ENCODE measurements at places on chromosomes 12 and 14. TPM values are rescaled to one million over a fixed set of nuclear protein-coding genes. Genes with fewer than 3 reads are reported as not detected.

- DNase-seq = no peak
These were observed 112.6 kb downstream of the CALM1 start for GRCh38 chr14:90509403-90509802.

GRCh38 chr14:67738740-67739504 lies 37.2 kb downstream of the RDH12 start:
- DNase-seq = peak; percentile 78

DNA sequence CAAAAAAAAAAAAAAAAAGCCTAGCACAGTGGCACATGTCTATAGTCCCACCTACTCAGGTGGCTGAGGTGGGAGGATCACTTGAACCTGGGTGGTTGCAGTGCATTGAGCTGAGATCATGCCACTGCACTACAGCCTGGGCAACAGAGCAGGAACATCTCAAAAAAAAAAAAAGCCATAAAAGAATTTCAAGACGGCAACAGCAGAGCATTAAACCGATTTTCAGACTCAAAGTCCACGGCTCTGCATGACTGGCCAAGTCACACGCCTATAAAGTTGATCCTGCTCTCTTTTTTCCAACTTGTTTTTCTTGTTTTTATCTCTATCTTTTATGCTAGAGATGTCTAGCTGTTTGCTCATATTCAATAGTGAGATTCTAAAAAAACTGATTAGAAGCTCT lies 45.3 kb downstream of the FBXO34 start:
- no peak for DNase-seq

- DNase-seq = no peak
These were observed 3.7 kb upstream of the COX8C start for GRCh38 chr14:93343266-93343665.

GRCh38 chr12:97375310-97375709 lies 87.3 kb upstream of the RMST start:
- DNase-seq = no peak

The FAM222A gene
- total RNA-seq = 3.3 TPM

DNA sequence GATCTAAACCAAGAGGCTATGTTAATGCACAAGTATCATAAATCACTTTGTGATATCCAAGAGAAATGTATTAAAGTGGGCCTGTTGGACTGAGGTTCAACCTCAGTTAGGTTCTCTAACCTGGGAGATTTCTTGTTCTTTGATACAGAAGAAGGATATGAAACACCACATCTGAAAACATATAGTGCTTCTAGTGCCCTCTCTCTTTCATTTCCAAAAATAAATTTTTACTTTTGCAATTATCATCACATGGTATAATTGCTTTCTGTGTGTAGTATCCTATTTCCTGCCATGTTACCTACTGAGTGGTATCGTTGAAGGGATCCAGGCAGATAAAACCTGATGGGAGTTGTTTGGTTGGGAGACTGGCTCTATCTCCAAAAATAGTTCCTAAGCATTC lies 264.9 kb downstream of the CCER1 start:
- DNase-seq = no peak

DNA sequence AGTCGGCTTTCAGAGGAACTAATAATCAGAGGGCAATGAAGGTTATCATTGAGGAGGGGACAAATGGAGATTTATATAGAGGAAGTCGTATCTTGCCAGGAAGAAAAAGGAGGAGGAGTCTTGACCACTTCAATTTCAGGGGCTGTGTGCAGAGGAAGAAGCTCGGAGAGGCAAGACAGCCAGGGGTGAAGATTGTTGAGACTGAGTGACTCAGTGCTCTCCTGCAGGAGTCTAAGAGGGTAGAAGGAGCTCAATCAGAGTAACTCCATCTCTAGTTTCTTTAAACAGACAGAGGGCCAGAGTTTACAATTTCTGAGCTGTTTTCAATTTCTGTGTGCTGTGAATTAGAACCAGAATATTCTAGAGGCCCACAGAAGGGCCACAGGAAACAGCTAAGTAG lies 439.3 kb upstream of the PRICKLE1 start:
- no peak for DNase-seq

DNA sequence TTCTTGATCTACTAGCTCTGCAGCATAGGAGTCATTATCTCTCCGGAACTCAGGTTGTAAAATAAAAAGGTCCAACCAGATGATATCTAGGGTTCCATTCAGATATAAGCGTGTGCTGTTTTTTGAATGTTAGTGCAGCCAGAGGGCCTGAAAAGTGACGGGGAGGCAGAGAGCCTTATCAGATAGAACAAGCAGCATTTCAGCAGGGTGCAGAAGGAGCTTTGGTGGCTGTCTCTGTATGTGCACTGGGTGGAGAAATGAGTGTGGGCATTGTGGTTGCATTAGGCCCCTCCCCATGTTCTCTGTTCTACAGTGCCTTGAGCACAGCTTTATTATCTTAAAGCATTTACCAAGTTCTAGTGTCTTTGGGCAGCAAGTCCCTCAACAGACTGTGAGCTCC lies 275.1 kb downstream of the NRXN3 start:
- DNase-seq = no peak

DNA sequence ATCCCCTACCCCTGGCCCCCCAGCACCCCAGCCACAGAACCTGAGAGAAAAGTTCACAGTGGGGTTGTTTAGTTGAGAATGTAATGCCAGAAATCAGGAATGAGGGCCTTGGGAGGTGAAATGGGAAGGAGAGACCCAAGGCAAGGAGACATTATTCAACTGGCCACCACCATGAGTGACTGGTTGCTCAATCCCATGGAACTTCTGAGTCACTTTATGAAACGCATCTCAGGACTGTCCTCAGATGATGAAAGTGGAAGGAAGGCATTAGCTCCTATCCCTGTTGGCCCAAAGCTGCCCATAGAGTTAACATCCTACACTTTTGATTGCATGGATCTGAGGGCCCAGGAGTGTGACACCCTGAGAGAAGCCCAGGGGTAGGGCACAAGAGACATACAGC lies 25.4 kb upstream of the TCL1A start:
- no peak for DNase-seq

GRCh38 chr12:132287391-132288238 lies 41.8 kb downstream of the GALNT9 start:
- no peak for DNase-seq

DNA sequence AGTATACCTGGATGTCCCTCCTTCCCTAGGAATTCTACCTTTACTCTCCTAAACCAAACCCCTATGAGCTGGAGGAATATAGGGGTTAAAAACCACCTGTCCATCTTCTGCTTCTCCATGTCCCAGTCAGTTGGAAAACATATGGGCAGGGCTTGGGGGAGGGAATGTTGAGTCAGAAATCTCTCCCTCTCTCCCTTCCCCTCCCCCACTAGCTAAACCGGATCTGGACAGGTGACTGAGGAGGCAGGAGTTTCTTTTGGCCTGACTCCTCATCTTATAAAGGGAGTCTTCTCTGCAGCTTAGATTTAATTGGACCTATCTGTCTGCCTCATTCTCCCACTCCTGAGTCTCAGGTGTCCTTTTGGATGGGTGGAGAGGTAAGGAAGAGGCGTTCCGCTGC lies 6.1 kb downstream of the ERBB3 start:
- DNase-seq = no peak

DNA sequence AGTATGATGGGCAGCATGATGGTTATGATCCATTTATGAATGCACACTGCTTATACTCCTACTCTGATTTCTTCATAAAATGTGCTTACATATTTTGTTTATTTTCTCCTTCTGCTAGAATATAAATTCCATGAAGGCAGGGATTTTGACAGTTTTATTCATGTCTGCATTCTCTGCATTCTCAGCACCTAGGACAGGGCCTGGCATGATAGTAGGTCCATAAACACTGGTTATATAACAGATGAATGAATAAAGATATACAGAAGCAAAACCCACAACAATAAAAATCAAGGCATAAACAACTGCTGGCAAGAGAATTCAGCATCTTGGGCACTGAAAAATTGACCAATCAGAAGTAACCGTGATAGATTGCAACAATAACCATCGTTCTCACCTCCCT lies 115.4 kb downstream of the WIF1 start:
- no peak for DNase-seq

- no peak for DNase-seq
These were observed 104.1 kb downstream of the SLC35F4 start for GRCh38 chr14:57761800-57762199.

DNA sequence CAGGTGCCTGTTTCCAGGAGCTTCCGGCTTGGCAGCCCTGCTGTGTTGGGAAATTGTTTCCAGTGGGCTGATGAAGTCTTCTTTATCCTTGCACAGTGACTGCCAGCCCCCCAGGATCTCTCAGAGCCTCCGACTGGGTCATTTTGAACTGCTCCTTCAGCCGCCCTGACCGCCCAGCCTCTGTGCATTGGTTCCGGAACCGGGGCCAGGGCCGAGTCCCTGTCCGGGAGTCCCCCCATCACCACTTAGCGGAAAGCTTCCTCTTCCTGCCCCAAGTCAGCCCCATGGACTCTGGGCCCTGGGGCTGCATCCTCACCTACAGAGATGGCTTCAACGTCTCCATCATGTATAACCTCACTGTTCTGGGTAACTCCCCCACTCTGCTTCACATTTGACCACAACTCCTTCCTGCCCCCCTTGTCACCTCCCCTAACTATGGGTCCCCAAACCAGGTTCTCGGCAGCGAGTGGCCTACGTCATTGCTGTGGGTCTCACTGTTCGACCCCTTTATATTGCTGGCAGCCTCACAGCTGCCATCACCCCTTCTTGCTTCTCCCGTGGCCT lies 2.3 kb downstream of the LAG3 start:
- DNase-seq = no peak

DNA sequence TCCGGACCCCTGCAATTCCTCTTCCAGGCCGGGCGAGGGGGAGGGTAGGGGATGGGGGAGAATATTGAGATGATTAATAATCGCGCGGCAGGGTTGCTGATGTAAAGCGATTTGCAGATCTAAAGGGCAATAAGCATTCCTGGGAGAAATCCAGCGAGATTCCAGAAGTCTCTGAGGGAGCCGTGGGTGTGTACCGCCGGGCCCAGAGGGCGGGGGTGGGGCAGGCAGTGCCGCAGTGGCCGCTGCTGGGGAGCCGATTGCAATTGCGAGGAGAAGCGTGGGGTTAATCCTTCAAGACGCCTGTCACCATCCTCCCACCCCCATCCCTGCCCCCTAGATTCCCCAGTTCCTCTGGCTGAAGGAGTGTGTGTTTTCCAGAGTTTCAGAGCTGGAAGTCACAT lies 16.4 kb downstream of the FOS start:
- peak; percentile 89 for DNase-seq

The DNAH10 gene
- total RNA-seq = not detected

The KCNJ8 gene
- total RNA-seq = 27.8 TPM

DNA sequence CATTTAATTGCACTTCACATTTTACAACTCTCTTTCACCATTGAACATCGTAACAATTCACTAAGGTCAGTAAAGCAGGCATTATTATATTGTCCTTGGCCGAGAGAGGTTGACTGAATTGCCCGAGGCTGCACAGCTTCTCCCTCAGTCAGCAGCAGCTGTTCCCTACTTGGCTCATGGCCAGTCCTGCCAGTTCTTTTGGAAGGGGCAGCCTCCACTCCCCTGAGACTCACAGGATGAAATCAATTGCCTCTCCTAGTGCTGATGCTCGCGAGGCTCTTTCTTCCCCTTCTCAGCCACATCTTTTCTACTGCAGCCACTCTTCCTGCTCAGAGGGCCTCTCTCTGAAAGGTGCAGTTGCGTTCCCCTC lies 79.9 kb upstream of the KCNA1 start:
- DNase-seq = no peak

GRCh38 chr12:105338966-105339365 lies 8.5 kb downstream of the C12orf75 start:
- DNase-seq = no peak

DNA sequence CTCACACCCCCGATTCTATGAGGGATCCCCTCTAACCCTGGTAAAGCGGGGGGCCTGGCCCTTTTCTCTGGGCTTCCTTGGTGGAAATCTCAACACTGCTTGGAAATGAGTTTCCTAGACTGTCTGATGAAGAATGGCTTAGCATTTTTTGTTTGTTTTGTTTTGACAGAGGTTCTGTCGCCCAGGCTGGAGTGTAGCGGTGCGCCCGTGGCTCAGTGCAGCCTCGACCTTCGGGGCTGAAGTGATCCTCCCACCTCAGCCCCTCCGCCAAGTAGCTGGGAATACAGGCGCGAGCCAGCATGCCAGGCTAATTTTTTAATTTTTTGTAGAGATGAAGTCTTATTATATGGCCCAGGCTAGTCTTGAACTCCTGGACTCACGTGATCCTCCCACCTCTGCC lies 30.3 kb downstream of the TC2N start:
- no peak for DNase-seq

The SLC8A3 gene
- total RNA-seq = not detected

The BHLHE41 gene
- total RNA-seq = 2.9 TPM

GRCh38 chr12:101474711-101475386 lies at the start of gene SPIC:
Gene SPIC (plus strand): TSS chr12:101475336. CDS start chr12:101476905, 1,569 bp downstream.
- no peak for DNase-seq

The PRPH gene
- total RNA-seq = not detected

The C14orf39 gene
- 7.9 TPM for total RNA-seq

The PLEKHH1 gene
- total RNA-seq = 15.0 TPM

DNA sequence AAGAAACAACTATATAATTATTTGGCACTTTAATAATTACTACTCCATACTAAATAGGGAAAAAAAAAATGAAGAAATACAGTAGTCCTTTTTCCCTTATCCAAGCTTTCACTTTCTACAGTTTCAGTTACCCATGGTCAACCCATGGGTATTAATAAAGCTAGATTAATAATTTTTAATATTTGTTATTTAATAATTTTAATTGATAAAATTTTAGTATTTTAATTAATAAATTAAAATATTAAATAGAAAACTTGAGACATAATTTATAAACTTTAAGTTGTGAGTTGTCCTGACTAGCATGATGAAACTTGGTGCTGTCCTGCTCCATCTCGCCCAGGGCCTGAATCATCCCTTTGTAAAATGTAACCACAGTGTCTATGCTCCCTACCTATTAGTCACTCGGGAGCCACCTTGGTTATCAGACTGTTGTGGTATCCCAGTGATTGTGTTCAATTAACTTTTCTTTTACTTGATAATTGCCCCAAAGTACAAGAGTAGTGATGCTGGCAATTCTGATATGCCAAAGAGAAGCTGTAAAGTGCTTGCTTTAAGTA lies 71.8 kb downstream of the PAWR start:
- DNase-seq = no peak

DNA sequence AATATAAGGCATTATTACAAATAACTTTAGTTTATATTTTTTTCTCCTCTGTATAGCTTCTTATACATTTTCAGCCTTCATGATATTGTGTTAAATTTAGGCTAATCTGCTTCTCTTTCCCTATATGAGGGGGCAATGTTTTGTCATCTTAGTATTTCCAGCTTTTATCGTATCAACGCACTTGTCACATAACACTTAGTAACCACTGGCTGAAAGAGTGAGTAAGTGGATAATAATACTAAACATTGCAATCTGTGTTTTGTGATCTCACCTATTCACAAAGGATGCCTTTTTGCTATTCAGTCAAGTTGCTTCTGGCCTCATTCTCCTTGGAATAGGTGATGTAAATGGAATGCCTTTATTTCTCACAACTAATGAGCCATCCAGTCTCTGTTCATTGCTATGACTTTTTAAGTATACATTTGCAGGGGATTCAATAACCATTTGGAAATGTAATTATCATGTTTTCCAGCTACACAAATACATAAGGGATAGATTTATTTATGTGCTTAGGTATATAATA lies 260.9 kb downstream of the BMP4 start:
- no peak for DNase-seq
